ENCODE measurements at places on chromosomes 3 and 15.
A peak's percentile ranks its signal among the peaks of the same experiment; 100 is the strongest.

DNA sequence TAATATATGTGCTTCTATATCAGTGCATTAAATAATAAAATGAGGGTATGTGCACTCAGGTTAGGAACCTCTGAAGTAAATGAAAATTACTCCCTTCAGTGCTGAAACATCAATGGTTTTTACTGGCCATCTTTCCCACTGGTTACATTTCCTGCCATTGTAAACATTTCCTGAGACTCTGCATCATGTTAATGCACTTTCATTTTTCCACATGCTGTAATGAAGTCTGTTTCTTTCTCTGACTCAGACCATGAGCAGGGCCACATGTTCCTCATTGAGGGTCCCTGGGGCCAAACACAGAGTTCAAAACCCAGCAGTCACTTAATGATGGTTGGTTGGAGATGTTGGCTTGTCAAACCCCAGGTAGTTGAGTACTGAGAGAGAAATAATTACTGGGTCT, 15.3 kb downstream of the FAM3D start:
- no peak for DNase-seq

GRCh38 chr3:126137490-126138130, 42.8 kb downstream of the ALDH1L1 start:
- DNase-seq: no peak

- no peak for DNase-seq
Observed at GRCh38 chr3:183265834-183266417, 12.9 kb downstream of the B3GNT5 start.

DNA sequence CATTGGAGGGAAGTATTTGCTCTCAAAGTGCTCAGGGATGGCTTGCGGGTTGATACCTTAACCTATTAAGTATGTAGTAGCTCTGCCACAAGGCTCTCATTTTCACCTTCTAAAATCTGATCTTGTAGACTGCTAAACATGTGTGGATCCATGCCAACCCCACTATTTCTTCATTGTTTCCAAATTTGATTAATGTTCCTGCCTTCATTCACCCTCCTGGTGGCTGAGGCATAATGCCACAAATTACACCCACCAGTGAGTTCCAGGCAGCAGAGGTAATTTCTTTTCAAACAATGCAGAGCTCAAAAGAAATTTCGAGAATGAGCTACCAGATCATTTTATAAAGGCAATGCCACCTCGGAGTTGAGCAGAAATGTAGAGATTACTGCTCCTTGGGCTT, 71.0 kb downstream of the EDEM1 start:
- DNase-seq: no peak

DNA sequence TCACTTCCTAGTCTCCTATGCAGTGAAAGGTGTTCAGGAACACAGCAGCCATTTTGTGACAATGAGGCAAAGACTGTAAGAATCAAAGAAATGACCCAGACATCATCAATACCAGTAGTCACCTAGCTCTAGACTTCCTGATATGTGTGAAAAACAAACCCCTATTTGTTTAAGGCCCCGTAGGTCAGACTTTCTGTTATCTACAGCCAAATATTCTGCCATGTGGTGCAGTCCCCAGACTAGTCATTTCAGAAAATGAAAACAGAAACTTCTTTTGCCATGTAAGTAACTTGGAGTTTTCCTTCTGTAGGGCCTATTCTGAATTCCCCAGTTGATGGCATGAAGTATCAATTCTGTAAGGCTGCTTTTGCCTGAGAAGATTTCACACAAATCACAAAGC, 181.7 kb upstream of the SNTN start:
- DNase-seq: peak; percentile 30

DNA sequence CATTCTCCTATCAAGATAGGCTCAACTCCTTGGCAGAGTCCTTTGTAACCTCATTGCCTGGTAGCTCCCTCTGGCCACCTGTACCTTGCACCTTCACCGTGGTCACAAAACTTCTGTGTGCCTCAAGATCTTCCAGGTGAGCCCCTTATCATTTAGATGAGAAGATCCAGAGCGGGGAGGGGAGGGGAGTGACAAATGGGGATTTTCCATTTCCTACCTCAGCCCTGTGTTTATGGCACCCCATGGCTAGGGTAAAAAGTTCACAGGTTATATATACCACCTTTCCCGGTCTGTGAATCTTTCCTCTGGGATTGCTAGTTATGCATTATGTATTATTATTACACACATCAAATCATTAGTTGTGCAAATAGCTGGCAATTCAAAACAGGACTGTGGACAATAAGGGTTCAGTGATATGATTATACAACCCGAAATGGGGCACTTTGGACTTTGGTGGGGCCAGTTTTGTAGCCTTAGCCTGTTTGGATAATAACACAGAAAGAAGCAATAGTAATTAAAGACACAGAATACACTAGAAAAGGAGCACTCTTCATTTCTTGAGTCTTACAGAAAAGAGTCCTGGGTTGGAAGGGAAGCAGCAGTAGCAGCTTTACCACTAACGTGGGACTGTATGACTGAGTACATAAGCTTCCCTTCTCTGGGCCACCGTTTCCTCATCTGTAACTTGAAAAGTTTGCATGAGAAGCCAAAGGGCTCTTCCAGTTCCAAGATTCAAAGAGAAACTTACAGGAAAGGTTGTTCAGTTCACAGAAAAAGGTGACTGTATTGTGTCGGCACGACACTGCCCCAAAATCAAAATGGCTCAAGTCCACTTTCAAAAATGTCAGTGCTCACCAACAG, 7.1 kb downstream of the TLE3 start:
- DNase-seq: no peak

GRCh38 chr15:89781891-89782618, 5.9 kb downstream of the MESP2 start:
- DNase-seq: peak; percentile 59

- no peak for DNase-seq
Observed at GRCh38 chr15:98400120-98400519, 248.2 kb upstream of the IGF1R start.

DNA sequence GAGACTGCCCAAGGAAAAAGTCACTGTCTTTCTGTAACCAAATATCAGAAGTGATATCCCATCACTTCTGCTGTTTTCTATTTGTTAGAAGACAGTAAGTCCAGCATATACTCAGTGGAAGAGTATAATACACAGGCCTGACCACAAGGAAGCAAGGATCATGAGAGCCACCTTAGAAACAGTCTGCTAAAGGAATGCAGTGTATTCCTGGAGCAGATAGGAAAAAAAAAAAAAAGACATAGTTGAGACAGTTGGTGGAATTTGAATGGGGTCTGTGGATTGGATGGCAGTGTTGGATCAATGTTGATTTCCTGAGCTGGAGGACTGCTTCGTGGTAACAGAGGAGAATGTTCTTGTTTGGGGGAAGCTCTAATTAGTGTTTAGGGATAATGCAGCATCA, 26.5 kb upstream of the FBXL2 start:
- no peak for DNase-seq

- DNase-seq: no peak
Observed at GRCh38 chr3:160112996-160113395, 112.2 kb upstream of the C3orf80 start.

GRCh38 chr3:145243875-145244274, 917.1 kb downstream of the PLOD2 start:
- DNase-seq: no peak

DNA sequence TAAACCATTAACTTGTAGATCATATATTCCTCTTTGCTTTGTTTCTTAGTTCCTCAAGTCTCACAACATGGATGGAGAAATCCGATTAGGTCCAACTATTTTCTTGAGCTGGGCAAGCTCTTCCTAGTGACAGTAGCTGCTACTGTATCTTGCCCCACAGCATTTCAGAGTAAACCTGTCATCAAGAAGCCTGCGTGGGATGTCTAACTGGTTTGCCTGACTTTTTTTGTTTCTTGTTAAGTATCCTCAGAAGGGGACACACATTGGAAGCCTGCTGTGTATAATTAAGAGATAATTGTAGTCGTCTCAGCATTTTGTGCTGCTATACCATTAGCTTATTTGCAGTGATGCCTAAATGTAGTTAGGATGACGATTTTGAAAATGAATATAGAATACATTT, 29.3 kb upstream of the STT3B start:
- no peak for DNase-seq

DNA sequence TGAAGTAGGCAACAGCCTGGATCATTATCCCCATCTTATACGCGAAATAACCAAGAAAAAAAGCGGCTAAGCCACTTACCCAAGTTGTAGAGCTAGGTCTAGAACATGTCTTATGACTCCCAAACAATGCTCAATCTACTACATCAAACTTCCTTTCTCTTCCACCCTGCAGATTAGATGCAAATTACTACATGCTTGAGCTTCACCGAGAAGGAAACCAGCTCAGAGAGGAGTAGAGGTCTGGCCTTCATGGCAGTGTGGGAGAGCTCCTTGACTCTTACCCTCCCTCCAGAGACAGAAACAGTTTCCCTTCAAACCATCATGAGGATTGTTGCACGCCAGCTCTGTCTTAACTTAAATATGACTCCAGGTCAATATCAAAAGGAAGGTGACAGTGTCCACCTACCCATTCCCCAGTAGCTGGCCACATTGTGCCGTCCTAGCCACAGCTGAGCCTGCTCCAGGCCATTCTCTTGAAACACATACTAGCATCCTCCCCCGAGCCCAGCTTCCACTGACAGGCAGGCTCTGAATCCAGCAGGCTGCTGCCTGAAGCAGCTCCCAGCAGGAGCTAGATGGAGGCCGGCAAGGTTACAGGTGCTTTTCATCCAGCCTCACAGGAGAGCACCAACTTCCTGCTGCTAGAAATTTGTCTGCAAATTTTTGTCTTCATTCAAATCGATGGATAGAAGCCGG, 56.8 kb downstream of the CPN2 start:
- no peak for DNase-seq

DNA sequence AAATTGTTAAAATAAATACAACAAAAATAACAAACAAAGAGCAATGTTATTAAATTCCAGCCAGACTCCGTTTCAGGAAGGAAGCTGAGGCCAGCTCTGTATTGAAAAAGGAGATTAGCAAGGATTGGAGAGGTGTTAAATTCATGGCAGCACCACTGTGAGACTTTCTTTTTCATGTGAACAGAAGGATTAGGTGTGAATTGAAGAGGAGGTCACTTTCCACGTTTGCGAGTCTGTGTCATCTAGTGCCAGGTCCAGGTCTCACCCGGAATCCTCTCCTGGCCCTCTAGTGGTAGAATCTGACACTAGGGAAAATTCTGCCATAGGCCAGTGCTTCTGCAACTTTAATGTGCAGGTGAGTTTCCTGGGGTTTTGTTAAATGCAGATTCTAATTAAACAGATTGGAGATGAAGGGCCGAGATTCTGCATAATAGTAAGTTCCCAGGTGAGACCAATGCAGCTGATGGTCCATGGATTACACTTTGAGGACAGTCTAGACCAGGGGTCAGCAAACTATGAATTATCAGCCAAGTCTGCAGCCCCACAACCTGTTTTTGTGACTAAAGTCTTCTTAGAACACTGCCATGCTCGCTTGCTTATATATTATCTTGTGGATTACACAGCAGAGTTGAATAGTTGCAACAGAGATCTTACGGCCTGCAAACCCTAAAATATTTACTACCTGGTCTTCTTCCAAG, 9.2 kb upstream of the SLC6A1 start:
- DNase-seq: peak; percentile 23

- DNase-seq: no peak
Observed at GRCh38 chr3:45749880-45750279, 46.5 kb downstream of the SLC6A20 start.

GRCh38 chr15:89462198-89462912, 34.0 kb downstream of the RHCG start:
- peak; percentile 29 for DNase-seq

- peak; percentile 88 for DNase-seq
Observed at GRCh38 chr3:13012221-13012691, 61.0 kb downstream of the IQSEC1 start.

DNA sequence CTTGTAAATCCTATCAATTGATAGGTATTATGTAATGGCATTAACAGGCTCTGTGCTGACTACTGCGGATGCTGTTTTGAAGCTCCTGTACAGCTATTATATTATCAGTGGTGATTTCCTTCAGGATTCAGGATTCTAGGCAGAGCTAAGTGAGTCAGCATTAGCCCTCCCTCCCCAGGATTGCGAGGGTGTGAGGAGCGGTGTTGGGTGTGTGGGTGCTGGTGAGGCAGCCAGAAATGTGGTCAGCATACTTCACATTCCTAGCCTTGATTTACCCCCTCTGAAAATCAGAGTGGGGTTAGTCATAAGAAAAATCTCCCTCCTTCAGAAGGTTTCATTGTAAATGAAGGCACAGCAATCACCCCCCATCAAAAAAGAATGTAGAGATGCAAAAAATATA, 72.5 kb downstream of the SNTN start:
- DNase-seq: no peak

GRCh38 chr3:115164374-115165221, 17.5 kb upstream of the ZBTB20 start:
- no peak for DNase-seq

GRCh38 chr3:64229903-64230302, 4.6 kb upstream of the PRICKLE2 start:
- DNase-seq: no peak

DNA sequence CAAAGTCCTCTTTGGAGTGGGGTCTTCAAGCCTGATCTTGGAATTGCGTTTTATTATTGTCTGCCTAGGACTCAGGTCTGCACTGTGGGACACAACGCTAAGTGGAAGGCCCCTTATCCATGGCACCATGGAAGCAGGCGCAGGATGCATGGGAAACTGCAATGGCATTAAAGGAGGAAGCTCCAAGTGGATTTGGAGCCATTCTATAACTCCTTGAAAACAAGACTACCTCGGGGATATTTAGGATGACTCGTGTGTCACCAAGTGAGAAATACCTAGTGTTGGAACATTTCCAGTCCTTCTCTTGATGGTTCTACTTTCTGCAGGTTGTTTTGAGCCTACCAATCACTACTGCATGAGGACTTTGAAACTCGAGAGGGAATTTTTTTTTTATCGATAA, 126.6 kb upstream of the ZBED2 start:
- no peak for DNase-seq

DNA sequence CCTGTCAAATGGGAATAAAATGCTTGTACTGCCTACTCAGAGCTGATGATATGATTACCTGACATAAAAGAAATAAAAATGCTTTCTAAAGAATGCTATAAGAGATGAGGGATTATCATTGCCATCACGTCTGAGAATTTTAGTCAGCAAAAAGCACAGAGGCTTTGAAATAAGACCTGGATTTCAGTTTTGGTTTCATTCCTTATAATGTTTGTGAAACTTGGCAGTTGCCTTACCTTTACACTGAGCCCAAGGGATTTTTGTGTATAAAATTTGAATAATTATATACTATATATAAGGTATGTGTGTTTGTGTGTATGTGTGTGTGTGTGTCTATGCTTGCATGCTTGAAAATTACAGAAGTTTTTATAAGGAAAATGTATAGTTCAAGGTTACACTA, 634.8 kb upstream of the BCHE start:
- no peak for DNase-seq

DNA sequence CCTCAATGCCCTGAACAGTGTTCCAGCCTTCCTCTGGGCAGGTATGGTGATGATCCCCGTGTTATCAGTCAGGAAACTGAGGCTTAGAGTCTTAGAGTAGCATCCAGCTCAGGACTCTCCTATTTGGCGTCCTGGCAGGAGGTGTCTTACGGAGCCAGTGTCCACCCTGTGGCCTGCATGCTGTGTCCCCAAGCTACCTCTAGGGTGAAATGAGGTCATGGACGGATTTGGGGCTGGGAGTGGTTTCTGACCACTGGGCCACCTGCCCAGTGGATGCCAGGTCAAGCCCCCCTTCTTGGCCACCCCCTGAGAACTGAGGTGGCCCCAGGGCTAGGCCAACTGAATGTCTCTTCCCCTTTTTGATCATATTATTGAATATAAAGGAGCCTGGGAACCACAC, 27.2 kb upstream of the SLC6A6 start:
- DNase-seq: no peak

GRCh38 chr3:137998121-137999042, 11.6 kb upstream of the CLDN18 start:
- DNase-seq: no peak

- DNase-seq: no peak
Observed at GRCh38 chr3:11244121-11244677, 28.0 kb upstream of the ATG7 start.

Measured in GM12865 (cell line).